ENCODE measurements at places on chromosomes 7 and 10. TPM values are rescaled to one million over a fixed set of nuclear protein-coding genes. Genes with fewer than 3 reads are reported as not detected.

- peak overlapping the region; percentile 29 for H3K27ac ChIP-seq
- peaks cover 9% of the 10 kb centered on the region for H3K27me3 ChIP-seq
- H3K36me3 ChIP-seq, result no peaks in the 10 kb centered on the region
- no peak overlapping the region for H3K4me3 ChIP-seq
Observed at GRCh38 chr10:15485684-15486316, 114.7 kb upstream of the FAM171A1 start.

- peaks cover 3% of the 10 kb centered on the region for H3K36me3 ChIP-seq
- no peaks in the 10 kb centered on the region for H3K4me1 ChIP-seq
- H3K27ac ChIP-seq, result peak overlapping the region; percentile 24
- peak overlapping the region; percentile 79 for H3K4me3 ChIP-seq
- no peaks in the 10 kb centered on the region for H3K27me3 ChIP-seq
Observed at GRCh38 chr10:73168465-73168803, 515 bp downstream of the FAM149B1 start.

The KCNIP2 gene
- total RNA-seq, result not detected

DNA sequence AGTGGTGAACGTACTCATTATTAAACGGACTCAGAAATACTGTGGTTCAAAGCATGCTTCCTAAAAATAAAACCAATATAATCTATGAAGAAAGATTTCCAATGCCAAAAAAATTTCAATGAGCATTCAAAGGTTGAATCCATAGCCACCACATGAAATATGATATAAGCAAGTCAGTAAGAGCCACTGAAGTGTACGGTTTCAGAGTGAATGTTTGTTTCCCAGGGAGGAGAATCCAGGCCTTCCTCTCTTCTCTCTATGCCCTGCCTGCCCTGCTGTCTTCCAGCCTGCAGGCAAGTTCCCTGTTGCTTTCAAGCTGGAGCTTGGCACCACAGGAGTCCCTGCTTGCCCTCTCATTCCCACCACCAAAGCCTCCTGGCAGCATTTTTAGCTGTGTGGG is 1171.6 kb upstream of the C7orf33 start:
- no peak overlapping the region for H3K4me3 ChIP-seq
- H3K27me3 ChIP-seq, result no peaks in the 10 kb centered on the region
- peaks cover 6% of the 10 kb centered on the region for H3K4me1 ChIP-seq
- DNase-seq, result peak; percentile 19

Data from IMR-90 (cell line).